Sigmoid colon (tissue), 7 donors: ENCODE measurements at places on chromosomes 5 and 9. TPM values are rescaled to one million over a fixed set of nuclear protein-coding genes. Genes with fewer than 3 reads are reported as not detected.

PCDH12 gene
- 3.3 TPM for total RNA-seq

GRCh38 chr5:143674469-143674786 is 137.5 kb upstream of the HMHB1 start:
- DNase-seq = no peak
- H3K27ac ChIP-seq = no peak overlapping the region
- H3K36me3 ChIP-seq = no peaks in the 10 kb centered on the region
- no peaks in the 10 kb centered on the region for H3K4me1 ChIP-seq
- no peak overlapping the region for H3K4me3 ChIP-seq

DNA sequence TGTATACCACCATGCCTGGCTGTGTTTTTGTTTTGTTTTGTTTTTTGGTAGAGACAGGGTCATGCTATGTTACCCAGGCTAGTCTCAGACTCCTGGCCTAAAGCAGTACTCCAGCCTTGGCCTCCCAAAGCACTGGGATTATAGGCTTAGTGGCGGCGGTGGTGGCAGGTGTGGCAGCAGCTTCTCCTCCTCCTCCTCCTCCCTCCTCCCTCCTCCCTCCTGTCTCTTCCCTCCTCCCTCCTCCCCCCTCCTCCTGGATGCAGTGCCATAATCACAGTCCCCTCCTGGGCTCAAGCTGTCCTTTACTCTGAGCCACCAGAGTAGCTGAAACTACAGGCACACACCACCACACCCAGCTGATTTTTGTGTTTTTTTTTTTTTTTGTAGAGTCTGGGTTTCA is 71.2 kb downstream of the UHRF2 start:
- H3K36me3 ChIP-seq = peaks cover 18% of the 10 kb centered on the region
- no peaks in the 10 kb centered on the region for H3K4me1 ChIP-seq
- H3K27ac ChIP-seq = no peak overlapping the region
- no peak for DNase-seq

- DNase-seq = no peak
- H3K4me3 ChIP-seq = no peak overlapping the region
- no peak overlapping the region for H3K27ac ChIP-seq
- H3K4me1 ChIP-seq = no peaks in the 10 kb centered on the region
- H3K27me3 ChIP-seq = no peaks in the 10 kb centered on the region
Measured at GRCh38 chr9:132185073-132186009, 23.5 kb downstream of the NTNG2 start.

DNA sequence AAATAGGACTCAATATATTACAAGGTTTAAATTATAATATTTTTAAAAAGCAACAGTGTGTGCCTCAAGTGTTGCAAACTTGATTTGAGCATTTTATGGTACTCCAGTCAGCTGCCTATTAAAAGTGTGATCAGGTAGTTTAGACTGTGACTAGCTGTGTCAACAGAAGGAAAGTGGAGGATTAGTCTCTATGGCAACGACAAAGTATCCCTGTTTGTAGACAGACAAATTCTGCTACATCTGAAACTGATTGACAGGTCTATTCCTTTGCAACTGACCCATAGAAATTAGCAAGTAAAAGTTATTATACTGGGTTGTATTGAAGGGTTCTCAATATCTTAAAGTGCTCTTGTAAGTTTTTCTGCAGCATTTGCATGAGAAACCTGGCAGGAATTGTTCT is 249.8 kb upstream of the ARRDC3 start:
- no peak overlapping the region for H3K4me3 ChIP-seq
- no peaks in the 10 kb centered on the region for H3K27me3 ChIP-seq
- no peak overlapping the region for H3K27ac ChIP-seq
- H3K4me1 ChIP-seq = no peaks in the 10 kb centered on the region

DNA sequence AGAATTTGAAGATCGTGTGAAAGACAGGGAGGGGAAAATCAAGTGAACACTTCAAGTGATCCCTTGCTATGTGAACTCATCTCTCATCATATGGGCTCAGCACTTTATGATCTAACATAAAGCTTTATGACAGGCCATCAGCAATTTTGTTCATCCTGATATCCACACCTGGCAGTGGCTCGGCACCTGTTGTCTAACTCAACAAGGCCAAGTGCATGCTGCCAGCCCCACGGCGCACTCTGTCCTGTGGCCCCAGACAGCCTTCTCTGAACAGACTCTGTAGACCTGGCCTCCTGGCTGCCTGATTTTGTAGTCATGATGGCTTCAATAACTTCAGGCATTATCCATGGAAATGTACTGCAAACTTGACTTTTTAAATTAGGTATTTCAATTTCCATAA is 106.3 kb downstream of the MEF2C start:
- H3K36me3 ChIP-seq = no peaks in the 10 kb centered on the region
- H3K4me3 ChIP-seq = no peak overlapping the region
- no peaks in the 10 kb centered on the region for H3K27me3 ChIP-seq
- no peaks in the 10 kb centered on the region for H3K4me1 ChIP-seq
- no peak overlapping the region for H3K27ac ChIP-seq

- no peak overlapping the region for H3K27ac ChIP-seq
Measured at GRCh38 chr9:37508135-37508833, 22.5 kb downstream of the POLR1E start.

DNA sequence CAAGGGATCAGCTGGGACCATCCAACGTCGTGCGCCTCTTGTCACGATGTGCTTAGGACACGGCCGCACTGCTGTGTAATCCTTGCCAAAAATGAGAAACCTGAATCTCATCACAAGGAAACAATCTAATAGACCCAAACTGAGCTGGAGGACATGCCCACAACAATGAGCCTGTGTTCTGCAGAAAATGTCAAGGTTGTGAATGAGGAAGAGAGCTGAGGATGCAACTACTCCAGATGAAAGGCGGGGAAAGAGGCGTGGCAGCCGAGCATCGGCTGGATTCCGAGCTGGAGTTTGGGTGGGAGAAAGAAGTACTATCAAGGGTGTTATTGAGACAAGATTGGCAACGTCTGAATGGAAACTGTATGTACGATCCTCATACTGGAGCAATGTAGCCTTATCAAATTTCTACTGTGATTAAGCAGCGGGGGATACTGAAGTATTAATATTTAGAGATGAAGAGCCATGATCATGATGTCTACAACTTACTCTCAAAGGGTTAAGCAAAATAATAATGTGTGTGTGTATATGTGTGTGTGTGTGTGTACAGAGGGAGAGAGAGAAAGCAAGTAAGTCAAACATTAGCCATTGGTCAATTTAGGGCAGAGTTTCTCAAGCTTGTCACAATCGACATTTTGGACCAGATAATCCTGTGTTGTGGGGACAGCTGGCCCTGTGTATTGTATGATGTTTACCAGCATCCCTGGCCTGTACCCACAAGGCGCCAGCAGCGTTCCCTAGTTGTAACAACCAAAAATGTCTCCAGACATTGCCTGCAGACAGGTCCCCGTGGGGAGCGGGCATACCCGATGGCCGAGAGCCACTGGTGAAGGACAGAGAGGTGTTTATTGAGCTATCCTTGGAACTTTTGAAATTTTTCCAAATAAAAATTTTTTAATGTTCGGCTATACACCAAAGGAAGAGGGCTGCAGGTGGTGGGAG is 46.5 kb downstream of the DUSP1 start:
- no peak overlapping the region for H3K27ac ChIP-seq
- no peak for DNase-seq
- peaks cover 13% of the 10 kb centered on the region for H3K4me1 ChIP-seq
- no peak overlapping the region for H3K4me3 ChIP-seq

DNA sequence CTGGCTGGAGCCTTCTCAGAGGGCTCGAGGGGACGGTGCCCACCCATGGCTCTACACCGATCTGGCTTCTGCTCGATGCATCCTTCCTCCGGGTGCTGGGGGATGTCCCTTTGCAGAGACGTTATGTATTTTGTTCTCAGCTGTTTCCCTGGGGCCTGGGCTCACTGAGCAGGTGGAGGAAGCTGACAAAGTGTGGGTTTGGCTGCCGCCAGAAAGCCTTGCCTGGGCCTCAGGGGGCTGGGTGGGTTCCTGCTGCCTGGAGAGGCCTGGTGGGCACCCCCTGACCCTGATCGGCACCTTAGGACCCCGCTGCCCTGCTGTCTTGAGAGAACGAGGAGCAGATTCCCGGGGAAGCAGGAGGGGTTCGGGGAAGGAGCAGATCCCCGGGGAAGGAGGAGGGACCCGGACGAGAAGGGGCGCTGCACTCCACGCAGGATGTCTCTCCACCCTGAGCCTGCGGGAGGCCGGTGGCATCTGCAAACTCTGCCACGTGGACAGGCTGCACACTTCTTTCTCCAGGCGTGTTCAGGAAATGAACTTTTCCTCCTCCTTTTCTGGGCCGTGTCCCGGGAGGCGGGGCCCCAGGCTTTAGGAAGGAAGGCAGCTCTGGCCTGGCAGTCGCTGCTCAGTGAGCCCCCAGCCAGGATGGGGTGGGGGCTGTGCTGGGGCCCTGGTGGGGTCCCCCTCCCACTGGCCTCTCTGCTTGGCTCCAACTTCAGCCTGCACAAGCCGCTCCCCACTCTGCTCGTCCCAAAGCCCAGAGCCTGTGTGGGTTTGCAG is 148.9 kb downstream of the RXRA start:
- no peak overlapping the region for H3K4me3 ChIP-seq
- H3K36me3 ChIP-seq = no peaks in the 10 kb centered on the region
- no peaks in the 10 kb centered on the region for H3K27me3 ChIP-seq

- no peaks in the 10 kb centered on the region for H3K36me3 ChIP-seq
- no peak for DNase-seq
- H3K4me1 ChIP-seq = no peaks in the 10 kb centered on the region
- H3K27me3 ChIP-seq = no peaks in the 10 kb centered on the region
- H3K4me3 ChIP-seq = no peak overlapping the region
Measured at GRCh38 chr5:62111428-62111827, 194.6 kb upstream of the KIF2A start.

- no peak for DNase-seq
- no peaks in the 10 kb centered on the region for H3K36me3 ChIP-seq
- H3K27me3 ChIP-seq = no peaks in the 10 kb centered on the region
- no peak overlapping the region for H3K4me3 ChIP-seq
Measured at GRCh38 chr5:123182072-123182471, 93.0 kb downstream of the PRDM6 start.

- peaks cover 12% of the 10 kb centered on the region for H3K36me3 ChIP-seq
- no peaks in the 10 kb centered on the region for H3K4me1 ChIP-seq
- DNase-seq = peak; percentile 81
- H3K27me3 ChIP-seq = no peaks in the 10 kb centered on the region
- H3K4me3 ChIP-seq = peak overlapping the region; percentile 31
Measured at GRCh38 chr5:5494489-5495402, 72.3 kb downstream of the ICE1 start.

GRCh38 chr5:136046246-136046645 is 17.5 kb downstream of the TGFBI start:
- no peaks in the 10 kb centered on the region for H3K36me3 ChIP-seq
- H3K4me1 ChIP-seq = peaks cover 6% of the 10 kb centered on the region
- no peaks in the 10 kb centered on the region for H3K27me3 ChIP-seq
- DNase-seq = peak; percentile 61

GRCh38 chr5:134649163-134649835 is 714 bp downstream of the SEC24A start:
- peak overlapping the region; percentile 92 for H3K27ac ChIP-seq
- peak overlapping the region; percentile 98 for H3K4me3 ChIP-seq
- H3K27me3 ChIP-seq = no peaks in the 10 kb centered on the region

DNA sequence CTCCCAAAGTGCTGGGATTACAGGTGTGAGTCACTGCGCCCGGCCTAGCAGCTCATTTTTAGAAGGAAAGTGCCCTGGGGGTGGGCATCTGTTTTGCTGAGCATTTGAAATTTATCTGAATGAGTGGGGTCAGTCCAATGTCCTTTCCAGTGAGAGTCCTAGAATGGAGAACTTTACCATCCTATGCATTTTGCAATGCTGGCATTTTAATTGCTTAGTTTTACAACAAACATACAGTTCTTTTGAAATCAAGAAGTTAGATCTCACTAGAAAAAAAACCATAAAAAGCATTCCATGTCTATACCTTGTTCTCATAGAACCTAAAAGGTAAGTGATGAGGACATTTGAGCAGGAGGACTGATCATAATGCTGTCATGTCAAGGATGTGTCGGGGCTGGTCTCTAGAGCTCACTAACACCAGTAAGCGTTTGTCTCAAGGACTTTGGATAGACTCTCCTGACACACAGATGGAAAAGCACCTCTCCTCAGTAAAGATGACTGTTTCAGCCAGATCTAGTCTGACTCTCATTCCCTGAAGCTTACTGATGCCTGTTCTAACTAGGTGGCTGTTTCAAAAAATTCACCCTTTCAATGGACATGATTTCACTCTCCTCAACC is 83.9 kb downstream of the DCP2 start:
- no peaks in the 10 kb centered on the region for H3K4me1 ChIP-seq
- no peak overlapping the region for H3K27ac ChIP-seq
- DNase-seq = no peak
- no peaks in the 10 kb centered on the region for H3K27me3 ChIP-seq

DNA sequence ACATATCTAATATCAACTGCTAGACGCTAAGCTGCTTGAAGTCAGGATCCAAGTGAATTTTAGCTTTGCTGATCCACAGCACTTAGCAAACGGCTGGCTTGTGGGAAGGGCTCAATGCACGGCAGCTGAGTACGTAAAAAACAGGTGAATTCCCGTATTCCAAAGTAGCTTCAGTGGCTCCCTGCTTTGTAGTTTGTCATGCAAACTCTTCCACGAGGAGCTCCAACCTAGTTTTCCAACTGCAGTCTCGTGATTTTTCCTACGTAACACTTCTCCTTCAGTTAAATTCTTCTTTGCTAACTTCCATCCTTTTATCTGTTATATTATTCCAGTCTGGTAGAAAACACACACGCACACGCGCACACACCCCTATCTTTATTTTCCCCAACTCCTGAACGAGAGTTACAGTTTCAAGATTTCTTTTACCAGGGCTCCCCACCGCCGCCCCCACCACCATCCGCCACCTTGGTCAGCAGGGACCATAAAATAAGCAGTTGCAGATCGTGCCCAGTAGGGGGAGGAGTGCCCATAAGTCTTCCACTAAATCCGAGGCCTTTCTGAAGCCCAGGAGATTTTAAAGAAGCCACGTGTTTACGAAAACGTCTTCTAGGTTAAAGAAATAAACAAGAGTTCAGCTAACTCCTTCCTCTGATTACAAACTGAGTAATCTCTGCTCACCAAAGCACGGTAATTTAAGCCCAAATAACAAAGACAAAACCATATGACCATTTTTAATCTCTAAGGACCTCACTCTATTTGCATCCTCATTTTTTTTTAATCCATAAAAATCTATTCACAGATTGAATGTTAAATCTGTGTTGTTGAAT is 34.8 kb upstream of the TRIO start:
- H3K36me3 ChIP-seq = no peaks in the 10 kb centered on the region
- peak overlapping the region; percentile 38 for H3K27ac ChIP-seq
- H3K4me1 ChIP-seq = no peaks in the 10 kb centered on the region
- no peak overlapping the region for H3K4me3 ChIP-seq
- DNase-seq = peak; percentile 86
- no peaks in the 10 kb centered on the region for H3K27me3 ChIP-seq

- no peaks in the 10 kb centered on the region for H3K36me3 ChIP-seq
- no peak for DNase-seq
- peak overlapping the region; percentile 75 for H3K27ac ChIP-seq
- no peak overlapping the region for H3K4me3 ChIP-seq
Measured at GRCh38 chr5:154524181-154524580, 46.2 kb upstream of the HAND1 start.
